ENCODE measurements at places on chromosomes 3 and 15.

DNA sequence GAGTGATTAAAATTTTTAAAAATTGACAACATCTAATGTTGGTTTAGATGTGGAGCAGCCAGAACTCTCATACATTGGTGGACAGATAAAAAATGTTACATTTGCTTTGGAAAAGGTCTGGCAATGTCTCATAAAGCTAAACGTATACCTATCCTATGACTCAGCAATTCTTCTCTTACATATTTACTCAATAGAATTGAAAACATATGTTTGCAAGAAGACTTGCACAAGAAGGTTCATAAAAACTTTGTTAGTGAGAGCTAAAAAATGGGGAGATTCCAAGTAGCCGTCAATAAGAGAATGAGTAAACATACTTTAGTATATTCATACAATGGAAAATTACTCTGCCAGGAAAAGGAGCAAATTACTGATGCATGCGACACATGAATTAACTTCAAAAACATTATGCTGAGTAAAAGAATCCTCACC is 30.0 kb downstream of the MASP1 start:
- no peak for DNase-seq

DNA sequence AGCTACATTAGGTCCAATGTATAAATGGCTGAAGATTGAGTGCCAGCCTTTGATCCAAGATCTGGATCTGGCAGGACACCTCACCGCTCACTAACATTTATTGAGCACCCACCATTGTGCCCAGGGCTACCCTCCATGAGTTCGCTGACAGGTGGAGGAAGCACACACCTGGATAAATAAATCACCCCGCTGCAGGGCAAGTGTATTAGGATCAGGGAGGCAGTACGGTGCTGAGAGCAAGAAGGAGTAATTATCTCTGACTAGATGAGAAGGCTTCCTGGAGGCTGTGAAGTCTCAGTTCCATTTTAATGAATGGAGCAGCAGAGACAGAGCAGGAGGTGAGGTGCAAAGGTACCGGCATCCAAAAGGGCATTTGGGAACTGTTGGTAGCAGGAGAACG is 104.1 kb downstream of the LIPC start:
- DNase-seq, result no peak

DNA sequence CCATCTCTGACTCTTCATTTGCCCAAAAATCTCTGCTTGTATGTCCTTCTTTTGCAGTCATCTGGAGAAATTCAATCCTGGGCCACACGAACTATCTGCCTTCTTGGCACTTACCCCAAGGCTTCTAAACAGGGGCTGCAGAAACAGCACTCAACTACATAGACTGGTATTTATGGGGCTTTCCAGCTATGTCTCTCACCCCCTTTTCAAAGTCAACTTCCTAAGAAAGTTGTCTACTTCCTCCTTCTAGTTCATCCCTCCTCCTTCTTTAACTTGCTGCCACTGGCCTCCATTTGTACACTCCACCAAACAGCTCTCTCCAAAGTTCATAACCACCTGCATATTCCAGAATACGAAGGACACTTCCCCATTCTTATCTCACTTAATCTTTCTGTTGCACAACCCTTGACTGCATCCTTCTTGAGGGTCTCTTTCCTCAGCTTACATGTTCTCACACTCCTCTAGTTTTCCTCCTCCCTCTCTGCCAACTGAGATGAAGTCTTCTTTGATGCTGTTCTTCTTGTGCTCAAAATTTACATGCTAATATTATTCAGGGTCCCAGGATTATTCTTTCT is 55.2 kb downstream of the PLD1 start:
- no peak for DNase-seq

DNA sequence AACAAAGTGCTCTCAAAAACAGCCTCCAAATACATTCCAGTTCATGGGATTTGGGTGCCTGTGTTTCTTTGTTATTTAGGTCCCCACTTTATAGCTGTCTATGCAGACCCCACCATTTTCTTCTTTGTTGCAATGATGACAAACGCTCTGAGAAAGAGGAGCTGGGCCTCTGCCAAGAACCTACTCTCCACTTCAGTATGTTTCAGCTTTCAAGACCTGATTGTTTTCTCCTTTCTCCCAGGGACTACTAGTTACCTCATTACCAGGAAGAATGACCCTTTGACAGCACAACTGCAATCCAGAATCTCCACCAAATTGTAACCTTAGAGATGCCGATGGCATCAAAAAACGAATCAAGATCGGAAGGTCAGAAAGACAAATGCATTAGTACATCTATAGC is 236.8 kb downstream of the MEIS2 start:
- no peak for DNase-seq

Measured in stimulated activated CD8-positive, alpha-beta memory T cell treated with anti-CD3 and anti-CD28 coated beads, Interleukin-4, amount 100 ng/mL, for 1 hour (primary cell).